ENCODE measurements at places on chromosomes 5 and 9.

DNA sequence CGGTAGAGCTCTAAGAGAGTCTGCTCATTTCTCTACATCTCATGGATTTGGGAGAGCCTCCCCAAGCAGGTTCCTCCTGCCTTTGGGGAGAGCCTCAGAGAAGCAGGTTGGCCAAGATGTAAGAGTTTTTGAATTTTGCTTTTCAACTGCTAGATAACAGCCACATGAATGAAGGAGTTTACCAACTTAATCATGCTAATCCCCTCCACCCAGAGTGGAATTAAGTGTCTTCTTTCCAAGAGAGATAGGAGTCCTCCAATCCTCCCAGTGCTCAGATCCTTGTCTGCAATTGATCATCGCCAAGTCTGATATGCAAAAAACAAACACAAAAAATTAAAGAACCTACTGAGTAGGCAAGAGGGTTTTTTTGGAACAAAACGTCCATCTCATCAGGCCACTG is 99.4 kb upstream of the MAP3K1 start:
- DNase-seq, result no peak

- DNase-seq, result no peak
Observed at GRCh38 chr5:121707178-121707577, 144.5 kb upstream of the FTMT start.

GRCh38 chr5:142221091-142221860 is 103.5 kb downstream of the SPRY4 start:
- no peak for DNase-seq

DNA sequence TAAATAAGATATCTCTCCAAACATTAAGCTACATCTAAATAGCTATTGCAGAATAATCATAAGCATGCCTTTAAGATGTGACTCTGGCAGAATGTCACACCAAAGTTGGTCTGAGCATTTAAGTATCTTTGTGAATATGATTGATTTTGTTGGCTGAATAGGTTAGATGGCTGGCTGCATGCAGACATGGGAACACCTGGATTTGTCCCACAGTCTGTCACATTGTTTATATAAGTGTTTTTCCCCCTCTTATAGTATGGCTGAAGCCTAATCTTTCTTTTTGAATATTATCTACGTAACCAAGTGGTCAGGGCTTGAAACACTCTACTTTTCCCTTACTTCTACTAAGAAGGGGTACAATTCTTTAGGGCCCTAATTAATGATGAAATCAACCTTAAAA is 36.2 kb downstream of the PCSK1 start:
- DNase-seq, result no peak

Measured in stimulated activated CD4-positive, alpha-beta T cell treated with anti-CD3 and anti-CD28 coated beads, TNF-alpha, amount 100 ng/mL, for 1 hour (primary cell).